ENCODE measurements at places on chromosomes 1 and 21. TPM values are rescaled to one million over a fixed set of nuclear protein-coding genes. Genes with fewer than 3 reads are reported as not detected.

The RPAP2 gene
- 23.6 TPM for total RNA-seq

The FAM163A gene
- not detected for total RNA-seq

GRCh38 chr1:81224222-81224621 is 576.5 kb upstream of the ADGRL2 start:
- no peak for DNase-seq

The TDRD5 gene
- total RNA-seq = 0.12 TPM

The CFAP74 gene
- total RNA-seq = not detected

GRCh38 chr1:63663301-63663700 is 70.1 kb downstream of the PGM1 start:
- no peak for DNase-seq

DNA sequence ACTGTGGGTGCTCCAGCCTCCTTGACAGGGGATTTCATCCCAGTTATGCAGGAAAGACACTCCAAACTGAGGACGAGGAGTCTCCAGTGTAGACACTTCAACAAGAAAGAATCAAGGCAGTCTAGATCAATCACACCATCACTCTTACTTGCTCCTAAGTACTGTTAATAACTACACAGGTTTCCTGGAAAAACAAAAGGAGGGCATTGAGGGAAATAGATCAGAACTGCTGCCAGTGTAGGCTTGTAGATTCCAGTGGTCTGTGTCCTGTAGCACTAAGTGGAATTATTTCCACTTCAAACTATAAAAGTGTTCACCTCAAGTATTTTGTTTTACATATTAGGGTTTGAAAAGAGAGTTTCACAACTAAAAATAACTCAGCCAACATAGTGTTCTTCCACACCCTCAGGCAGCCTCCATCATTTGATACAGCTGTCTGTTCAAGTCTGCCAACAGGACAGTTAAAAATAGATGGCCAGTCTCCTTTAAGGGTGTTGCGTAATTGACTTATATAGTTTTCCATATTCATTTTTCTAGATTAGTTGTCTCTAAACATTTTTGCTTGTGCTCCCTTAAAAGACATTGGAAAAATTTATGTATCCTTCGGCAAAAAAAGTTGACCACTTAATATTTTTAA is 32.0 kb upstream of the AGL start:
- no peak for DNase-seq

The ST6GALNAC5 gene
- 0.71 TPM for total RNA-seq

DNA sequence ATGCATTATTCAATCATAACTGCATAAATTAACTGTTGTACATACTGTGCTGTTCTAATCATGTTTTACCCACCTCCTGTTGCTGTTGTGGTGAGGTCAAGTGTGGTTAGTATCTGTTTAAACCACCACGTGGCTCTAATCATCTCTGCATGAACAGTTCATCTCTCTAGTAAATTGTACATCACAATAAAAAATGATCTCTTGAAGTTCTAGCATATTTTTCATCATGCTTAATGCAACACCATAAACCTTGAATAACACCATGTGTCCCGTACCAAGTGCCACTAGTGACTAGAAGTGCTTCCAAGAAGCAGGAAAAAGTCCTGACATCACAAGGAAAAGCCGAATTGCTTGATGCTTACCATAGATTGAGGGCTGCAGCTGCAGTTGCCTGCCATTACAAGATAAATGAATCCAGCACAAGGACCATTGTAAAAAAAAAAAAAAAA is 51.7 kb downstream of the SNRPE start:
- no peak for DNase-seq

The GBP6 gene
- not detected for total RNA-seq

GRCh38 chr1:72942008-72942407 is 659.7 kb upstream of the NEGR1 start:
- no peak for DNase-seq

The UMODL1 gene
- not detected for total RNA-seq

The LINGO4 gene
- total RNA-seq = not detected

DNA sequence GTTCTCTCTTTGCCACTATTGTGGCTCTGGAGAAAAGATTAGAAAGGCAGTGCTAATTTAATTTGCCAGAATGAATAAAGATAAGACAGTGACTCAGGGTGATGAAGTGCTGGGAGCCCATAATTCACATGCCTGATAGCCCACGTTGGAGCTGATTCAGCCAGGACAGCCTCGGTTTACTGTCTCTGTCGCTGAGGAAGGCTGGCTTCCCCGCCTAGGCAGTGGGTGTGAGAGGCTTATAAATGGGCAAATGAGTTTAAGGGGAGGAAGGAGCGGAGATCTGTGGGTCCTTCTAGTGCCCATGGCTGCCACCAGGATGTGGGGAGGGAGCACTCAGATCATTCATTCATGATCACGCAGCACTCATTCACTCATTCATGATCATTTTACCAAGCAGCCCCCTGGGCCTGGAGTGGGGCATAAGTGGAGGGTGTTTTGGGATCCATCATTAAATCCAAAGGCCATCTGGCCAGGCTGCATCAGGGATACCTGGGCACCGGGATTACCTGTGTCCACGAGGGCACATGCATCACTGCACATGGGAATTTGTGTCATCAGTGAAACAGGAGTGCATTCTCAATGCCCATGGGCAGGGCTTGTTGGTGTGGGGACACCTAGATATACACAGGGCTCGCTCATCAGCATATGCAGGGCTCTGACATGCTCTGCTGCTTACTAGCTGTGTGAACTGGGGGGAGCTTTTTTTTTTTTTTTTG is 315.4 kb downstream of the MATN1 start:
- DNase-seq = no peak

The DNMT3L gene
- total RNA-seq = not detected

The CREB3L4 gene
- 5.7 TPM for total RNA-seq

DNA sequence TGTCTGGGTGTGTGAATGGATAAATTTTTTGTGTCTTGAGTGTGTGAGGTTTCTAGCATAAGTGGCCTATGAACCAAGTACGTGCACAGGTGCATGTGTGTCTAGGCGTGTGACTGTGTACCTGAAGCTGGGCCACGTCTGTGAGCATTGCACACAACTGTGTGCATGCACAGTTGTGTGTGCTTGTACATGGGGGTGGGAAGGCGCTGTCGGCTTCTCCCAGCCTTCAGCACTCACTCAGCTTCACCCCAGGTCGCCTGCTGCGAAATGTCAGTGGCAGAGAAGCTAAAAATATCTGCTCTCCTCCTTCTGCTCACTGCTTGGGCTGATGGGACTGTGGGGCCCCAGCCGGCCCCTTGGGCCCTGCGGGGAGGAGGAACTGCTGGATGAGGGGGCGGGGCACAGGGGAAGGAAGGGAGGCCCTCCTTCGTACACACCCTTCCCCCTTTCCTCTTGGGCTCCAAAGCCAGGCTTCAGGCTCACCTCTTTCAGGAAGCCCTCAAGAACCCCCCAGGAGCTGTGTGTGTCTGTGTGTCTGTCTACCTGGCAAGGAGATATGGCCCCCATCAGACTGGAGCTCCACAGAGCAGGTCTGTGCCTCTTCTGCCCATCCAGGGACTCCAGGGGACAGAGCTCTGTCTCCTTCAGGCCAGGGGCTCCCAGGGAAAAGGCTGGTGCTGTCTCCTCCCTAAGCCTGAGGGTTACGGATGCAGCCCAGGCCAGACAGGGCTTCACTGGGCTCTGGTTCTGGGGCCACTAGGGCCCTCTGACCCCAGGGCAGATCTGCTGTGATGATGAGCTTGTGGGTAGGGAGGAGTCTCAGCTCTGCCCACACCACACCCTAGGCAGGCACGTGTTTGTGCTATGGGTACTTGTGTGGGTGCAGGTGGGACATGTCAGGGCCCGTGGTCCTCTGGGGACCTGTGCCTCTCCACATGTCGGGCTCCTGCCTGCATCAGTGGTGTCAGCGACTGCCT is 35.6 kb upstream of the WASF2 start:
- DNase-seq = peak; percentile 83

DNA sequence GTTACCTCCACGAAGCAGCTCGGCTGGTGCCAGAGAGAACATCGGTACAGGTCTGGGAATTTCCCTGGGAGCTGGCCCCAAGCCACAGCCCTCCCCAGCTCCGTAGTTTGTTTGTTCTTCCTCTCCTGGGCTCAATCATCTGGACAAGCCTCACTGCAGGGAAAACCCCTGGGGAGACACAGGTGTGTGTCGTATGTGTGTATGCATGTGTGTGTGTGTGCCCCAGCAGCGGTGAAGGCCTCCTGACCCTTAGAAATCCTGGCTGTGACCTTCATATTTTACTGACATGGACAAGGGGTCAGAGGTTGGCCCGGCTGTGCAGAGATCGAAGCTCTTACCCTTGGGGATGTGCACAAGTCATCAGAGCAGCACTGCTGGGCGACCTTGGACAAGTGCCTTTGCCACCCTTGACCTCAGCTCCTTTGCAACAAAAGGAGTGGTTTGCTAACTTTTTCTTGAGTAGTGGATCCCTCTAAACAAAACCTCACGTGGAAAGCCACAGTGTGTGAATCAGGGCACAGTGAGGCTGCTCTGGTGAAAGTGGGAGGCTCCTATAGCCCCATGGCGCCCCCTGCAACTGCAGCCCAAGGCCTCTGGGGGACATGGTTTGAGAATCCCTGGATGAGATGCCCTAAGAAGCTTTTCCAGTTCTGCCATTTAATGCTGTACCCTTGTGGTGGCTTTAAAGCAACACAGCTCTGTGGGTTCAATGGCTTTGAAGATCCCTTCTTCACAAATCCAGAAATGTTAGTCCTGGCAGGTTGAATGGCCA is 12.3 kb upstream of the IL22RA1 start:
- DNase-seq = no peak

GRCh38 chr1:14607295-14607694 is 8.8 kb downstream of the KAZN start:
- no peak for DNase-seq

The CD1E gene
- total RNA-seq = not detected

DNA sequence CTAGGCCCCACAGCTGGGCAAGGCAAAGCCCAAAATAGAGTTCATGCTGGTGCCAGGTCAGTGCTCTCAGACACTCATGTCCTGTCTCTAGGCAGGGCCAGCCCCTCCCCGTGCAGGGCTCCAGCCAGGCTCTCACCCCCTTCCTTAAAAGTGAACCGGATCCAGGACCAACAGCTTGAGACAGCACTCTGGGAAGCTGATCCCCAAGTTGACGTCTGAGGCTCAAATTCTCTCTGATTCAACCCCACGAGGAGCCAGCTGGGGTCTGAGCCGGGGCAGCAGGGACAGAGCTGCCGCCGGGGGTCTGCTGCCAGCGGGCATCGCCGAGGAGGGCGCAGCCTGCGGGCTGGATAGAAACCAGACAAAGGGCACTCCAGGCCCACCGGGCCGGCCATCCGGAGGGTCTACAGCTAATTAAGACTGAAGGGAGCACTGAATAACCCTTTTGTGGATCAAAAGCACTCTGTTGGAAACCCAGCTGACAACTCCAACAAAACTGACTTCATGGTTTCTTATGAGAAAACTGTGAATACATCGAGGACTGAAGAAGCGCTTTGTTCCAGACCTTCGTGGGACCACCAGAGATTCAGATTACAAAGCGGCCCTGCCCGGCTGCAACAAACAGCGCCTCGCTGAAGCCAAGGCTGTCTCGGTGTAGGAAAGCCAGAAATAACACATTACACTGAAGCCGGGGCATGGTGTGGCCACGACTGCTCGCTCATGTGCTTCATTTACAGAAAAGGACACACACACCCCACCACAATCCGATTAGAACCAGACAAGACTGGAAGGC is 95.8 kb downstream of the PSMG1 start:
- peak; percentile 68 for DNase-seq
